ENCODE measurements at places on chromosomes 3 and 15. TPM values are rescaled to one million over a fixed set of nuclear protein-coding genes. Genes with fewer than 3 reads are reported as not detected.
A peak's percentile ranks its signal among the peaks of the same experiment; 100 is the strongest.

NSUN3 gene
- 6.3 TPM for polyA plus RNA-seq

PP2D1 gene
- not detected for polyA plus RNA-seq

BLM gene
- 2.9 TPM for polyA plus RNA-seq

TPRG1 gene
- polyA plus RNA-seq: 1.4 TPM

UNC13C gene
- polyA plus RNA-seq: not detected

SLC22A14 gene
- polyA plus RNA-seq: 0.08 TPM

KLHL6 gene
- 0.76 TPM for polyA plus RNA-seq

DUOX2 gene
- polyA plus RNA-seq: 6.4 TPM

DNA sequence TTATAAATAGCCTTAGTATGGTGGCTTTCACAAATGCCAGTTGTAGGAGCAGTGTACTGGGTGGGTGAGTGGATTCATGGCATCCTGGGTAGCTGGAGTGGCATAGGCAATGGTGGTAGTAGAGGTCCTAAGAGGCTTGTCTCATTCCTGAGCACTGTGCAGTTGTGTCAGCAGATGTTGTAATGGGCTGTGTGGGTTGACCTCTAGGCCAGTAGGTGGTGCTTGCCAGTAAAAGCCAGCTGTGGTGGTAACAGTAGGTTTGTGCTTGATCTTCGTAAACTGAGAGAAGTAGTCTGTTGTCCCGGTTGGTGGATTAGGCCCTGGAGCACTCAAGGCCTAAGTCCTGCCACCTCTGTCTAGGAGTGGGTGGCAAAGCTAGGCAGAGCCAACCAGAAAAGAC lies 149.7 kb upstream of the SUCLG2 start:
- H3K27me3 ChIP-seq: no peaks in the 10 kb centered on the region
- DNase-seq: no peak
- H3K4me1 ChIP-seq: no peaks in the 10 kb centered on the region
- no peak overlapping the region for H3K27ac ChIP-seq

DNA sequence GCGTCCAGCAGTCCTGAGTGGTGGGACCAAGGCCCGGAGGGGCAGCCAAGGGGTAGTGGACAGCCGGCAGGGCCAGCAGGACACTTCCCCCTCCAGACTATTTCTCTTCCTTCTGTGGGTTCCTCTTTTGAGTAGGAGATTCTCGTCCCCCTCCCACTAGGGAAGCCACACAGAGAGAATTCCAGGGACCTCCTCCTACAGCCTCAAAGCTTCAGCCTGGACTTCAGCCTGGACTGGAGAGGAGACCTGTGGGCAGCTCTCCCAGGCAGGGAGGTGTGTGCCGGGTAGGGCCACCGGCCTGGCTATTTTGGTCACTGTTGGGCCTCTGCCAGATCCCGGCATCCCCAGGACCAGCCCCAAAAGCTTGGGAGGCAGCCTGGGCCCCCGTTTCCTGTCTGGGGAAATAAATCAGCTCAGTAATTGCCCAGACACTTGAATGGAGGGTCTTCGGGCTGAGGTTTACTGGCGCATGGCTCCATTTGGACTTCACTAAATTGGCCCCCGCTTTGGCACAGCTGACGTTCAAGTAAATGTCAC lies 1.3 kb downstream of the SLC6A6 start:
- DNase-seq: peak; percentile 67
- H3K27ac ChIP-seq: peak overlapping the region; percentile 93
- H3K4me3 ChIP-seq: peak overlapping the region; percentile 61
- no peaks in the 10 kb centered on the region for H3K27me3 ChIP-seq
- H3K36me3 ChIP-seq: peaks cover 3% of the 10 kb centered on the region

DNA sequence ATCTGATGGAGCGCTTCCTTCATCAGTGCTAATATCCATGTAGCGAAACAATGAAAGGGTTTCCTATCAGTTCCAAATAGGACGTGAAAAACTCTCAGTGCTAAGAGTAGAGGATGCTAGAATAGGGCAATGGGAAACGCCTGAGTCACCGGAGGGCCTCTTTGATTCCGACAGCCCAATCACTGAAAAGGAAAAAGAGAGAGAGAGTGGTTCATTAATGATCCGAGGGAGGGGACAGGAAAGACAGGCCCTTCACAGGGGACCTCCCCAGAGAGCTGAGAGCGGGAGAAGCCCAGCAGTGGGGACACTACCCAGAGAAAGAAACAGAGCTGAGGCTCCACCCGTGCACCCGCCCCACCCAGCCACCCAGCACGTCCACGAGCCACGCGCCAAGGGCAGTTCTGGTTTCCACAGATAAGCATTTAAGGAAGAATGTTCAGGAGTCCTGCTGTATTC lies 76.9 kb downstream of the RPN1 start:
- H3K36me3 ChIP-seq: no peaks in the 10 kb centered on the region
- DNase-seq: no peak
- peaks cover 19% of the 10 kb centered on the region for H3K27me3 ChIP-seq
- no peak overlapping the region for H3K27ac ChIP-seq
- no peak overlapping the region for H3K4me3 ChIP-seq

DNA sequence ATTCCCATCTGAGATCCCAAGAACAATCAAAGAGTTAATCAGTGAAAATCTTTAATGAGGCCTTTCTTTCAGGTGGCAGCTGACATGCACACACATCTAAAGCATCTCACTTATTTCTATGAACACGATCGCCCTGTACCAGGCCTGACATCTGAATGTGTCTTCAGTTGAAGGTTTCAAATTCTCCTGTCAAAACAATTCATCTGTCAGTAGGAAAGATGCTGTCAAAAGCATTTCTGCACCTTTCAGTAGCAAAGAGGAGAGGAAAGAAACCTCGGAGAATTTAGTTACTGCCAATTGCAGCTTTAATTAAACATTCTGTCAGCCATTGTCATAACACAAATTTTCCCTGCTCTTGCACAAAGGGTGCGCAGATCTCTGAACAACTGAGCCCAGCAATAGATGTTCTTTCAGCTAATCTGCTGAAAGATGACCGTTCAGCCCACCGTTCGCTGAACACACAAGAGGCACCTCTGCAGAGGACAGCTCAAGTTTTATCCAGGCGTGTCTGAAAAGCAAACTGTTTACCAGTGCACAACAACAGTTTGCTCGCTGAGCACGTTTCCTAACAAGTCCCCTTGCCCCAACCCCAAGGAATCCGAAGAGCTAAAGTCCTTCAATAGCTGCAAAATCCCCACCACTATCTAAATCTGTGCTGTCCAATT lies 34.1 kb downstream of the LRIG1 start:
- DNase-seq: no peak
- H3K27me3 ChIP-seq: no peaks in the 10 kb centered on the region
- no peak overlapping the region for H3K4me3 ChIP-seq
- H3K27ac ChIP-seq: no peak overlapping the region
- peaks cover 35% of the 10 kb centered on the region for H3K4me1 ChIP-seq

GRCh38 chr3:189320511-189320910 lies 148.7 kb downstream of the TPRG1 start:
- H3K36me3 ChIP-seq: no peaks in the 10 kb centered on the region
- H3K4me1 ChIP-seq: no peaks in the 10 kb centered on the region
- H3K27ac ChIP-seq: no peak overlapping the region
- DNase-seq: no peak

DNA sequence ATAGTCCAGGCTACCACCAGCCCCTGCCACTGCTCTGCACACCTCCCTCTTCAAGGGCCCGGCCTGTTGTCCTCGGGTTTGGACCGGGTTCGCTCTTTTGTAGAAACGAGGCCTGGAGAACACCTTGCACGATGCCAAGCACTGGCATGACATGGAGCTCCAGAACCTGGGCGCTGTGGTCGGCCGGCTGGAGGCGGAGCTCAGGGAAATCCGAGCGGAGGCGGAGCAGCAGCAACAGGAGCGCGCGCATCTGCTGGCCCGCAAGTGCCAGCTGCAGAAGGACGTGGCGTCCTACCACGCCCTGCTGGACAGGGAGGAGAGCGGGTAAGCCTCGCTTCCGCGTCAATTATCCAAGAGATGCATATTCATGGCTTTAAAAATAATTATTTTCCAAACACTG lies 72.4 kb downstream of the BFSP2 start:
- H3K4me1 ChIP-seq: peaks cover 17% of the 10 kb centered on the region
- no peak for DNase-seq
- H3K36me3 ChIP-seq: no peaks in the 10 kb centered on the region
- no peaks in the 10 kb centered on the region for H3K27me3 ChIP-seq
- H3K27ac ChIP-seq: no peak overlapping the region

GRCh38 chr3:7695049-7695448 lies 806.6 kb upstream of the LMCD1 start:
- H3K27ac ChIP-seq: no peak overlapping the region
- H3K4me3 ChIP-seq: no peak overlapping the region
- H3K27me3 ChIP-seq: no peaks in the 10 kb centered on the region
- no peaks in the 10 kb centered on the region for H3K36me3 ChIP-seq
- DNase-seq: no peak

DNA sequence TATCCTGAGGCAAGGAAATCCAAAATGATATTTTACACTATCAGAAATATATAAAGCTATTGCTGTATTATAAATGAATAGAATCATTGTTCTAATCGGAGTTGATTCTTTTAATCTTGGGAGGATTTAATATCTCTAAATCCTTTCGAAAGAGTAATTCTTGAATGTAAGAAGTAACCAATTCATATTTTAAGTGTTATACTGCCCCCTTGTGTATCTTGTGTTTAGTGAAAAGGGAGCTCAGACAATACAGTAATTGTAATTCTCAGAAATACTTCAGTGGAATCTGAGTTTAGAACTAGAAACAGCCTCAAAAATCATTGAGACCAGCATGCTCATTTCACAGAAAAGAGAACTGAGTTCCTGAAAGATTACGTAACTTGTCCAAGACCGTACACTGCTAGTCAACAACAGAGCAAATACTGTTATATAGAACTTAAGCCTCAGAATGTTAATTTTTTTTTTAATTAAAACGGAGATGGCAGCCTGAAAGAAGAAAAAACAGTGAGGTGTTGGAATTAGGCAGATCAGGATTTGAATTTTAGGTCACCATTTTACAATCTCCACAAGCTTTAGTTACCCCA lies 42.9 kb downstream of the PLCH1 start:
- no peak overlapping the region for H3K4me3 ChIP-seq
- DNase-seq: no peak
- no peaks in the 10 kb centered on the region for H3K36me3 ChIP-seq
- no peak overlapping the region for H3K27ac ChIP-seq

DNA sequence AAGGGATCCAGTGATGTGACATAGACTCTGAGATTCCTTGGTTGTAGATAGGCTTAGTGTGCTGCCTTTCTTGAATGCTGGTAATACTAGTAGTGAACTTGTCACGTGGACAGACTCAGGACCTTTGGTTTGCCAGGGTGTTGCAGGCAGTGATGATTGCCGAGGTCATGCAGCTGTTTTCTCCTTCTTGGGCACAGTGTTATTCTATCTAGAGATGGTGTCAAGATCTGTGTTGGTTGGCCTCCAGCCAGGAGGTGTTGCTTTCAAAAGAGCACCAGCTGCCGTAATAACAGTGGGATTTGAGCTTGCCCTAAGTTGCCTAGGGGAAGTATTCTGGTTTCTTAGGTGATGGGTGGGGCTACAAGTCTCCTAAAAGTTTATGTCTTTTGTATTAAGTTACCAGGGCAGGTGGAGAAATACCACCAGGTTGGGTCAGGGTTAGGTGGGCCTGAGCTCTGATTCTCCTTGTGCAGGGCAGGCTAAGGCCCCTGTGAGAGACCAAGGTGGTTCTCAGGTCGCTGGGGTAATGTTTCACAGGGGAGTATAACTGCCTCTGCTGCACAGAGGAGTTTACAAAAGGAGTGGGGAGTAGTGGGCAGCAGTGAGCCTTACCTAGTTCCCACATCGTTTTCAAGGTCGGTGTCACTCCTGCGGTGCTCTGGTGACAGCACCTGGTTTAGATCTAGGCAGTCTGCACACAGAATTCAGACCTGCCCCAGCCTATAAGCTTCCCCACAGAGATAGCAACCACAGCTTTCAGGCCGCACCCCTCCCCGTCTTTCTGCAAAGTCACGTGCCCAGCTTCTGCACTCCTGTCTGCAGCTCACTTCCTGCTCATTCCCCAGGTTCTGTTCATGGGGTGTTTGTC lies 350.3 kb downstream of the DOCK3 start:
- H3K4me3 ChIP-seq: no peak overlapping the region

- H3K27me3 ChIP-seq: no peaks in the 10 kb centered on the region
- no peaks in the 10 kb centered on the region for H3K36me3 ChIP-seq
- peaks cover 26% of the 10 kb centered on the region for H3K4me1 ChIP-seq
- no peak overlapping the region for H3K27ac ChIP-seq
- no peak overlapping the region for H3K4me3 ChIP-seq
Measured at GRCh38 chr3:4906107-4906621, 73.1 kb upstream of the BHLHE40 start.

GRCh38 chr15:34055868-34056595 lies 17.0 kb upstream of the AVEN start:
- H3K27me3 ChIP-seq: no peaks in the 10 kb centered on the region
- no peak for DNase-seq
- no peaks in the 10 kb centered on the region for H3K36me3 ChIP-seq
- H3K4me3 ChIP-seq: no peak overlapping the region

GRCh38 chr3:179973931-179974361 lies 62.8 kb downstream of the PEX5L start:
- no peak overlapping the region for H3K27ac ChIP-seq
- no peaks in the 10 kb centered on the region for H3K36me3 ChIP-seq
- H3K27me3 ChIP-seq: no peaks in the 10 kb centered on the region
- no peak overlapping the region for H3K4me3 ChIP-seq

- no peak overlapping the region for H3K27ac ChIP-seq
- no peaks in the 10 kb centered on the region for H3K27me3 ChIP-seq
- DNase-seq: peak; percentile 59
- peaks cover 4% of the 10 kb centered on the region for H3K4me1 ChIP-seq
- H3K4me3 ChIP-seq: no peak overlapping the region
- H3K36me3 ChIP-seq: no peaks in the 10 kb centered on the region
Measured at GRCh38 chr3:182609575-182610156, 183.6 kb upstream of the ATP11B start.
